ENCODE measurements at places on chromosomes 11 and 22.

DNA sequence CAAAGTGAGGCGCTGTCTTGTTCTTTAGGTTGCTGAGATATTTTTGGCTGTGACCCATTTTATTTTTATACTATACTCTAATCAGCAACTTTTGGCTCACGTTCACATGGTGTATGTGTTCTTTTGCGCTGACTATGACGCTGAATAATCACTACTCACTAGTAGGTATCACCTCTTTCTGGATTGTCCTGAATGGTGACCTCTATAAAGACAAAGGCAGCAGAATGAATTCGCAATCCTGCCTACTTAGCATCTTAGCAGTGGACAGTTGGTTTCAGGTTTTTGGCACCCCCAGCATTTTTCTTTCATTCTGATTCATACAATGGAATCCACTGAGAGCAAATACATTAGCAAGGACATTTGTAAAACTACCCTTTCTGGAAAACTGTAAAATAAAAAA lies 351.3 kb downstream of the JRKL start:
- DNase-seq, result no peak

DNA sequence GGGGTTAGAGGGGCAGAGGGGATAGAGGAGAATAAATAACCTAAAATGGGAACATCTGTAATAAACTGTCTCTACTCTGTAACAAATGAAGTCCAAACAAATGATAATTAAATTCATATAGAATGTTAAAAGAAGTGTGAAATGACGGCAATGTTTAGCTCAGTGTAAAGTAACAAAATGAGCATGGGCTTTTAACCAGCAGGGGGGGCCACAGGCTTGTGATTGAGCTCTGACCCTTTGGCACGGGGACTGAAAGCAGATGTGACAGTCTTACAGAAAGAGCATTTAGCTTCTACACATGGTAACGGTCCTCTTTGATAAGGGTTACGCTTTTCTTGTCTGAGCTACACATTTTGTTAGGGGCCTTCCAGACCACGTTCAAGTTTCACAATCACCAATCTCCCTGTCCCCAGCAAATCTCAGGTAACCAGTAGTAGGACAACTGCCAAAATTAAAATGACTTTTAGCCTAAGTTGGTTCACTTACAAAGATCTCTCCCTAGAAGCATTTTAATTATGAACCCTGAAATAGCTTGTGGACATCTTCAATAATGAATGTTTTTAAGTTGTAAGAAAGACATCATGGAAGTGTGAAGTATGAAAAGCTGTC lies 262.5 kb downstream of the DCDC1 start:
- peak; percentile 63 for DNase-seq

- DNase-seq, result no peak
These were observed 28.0 kb upstream of the OR56B4 start for GRCh38 chr11:6079463-6079862.

DNA sequence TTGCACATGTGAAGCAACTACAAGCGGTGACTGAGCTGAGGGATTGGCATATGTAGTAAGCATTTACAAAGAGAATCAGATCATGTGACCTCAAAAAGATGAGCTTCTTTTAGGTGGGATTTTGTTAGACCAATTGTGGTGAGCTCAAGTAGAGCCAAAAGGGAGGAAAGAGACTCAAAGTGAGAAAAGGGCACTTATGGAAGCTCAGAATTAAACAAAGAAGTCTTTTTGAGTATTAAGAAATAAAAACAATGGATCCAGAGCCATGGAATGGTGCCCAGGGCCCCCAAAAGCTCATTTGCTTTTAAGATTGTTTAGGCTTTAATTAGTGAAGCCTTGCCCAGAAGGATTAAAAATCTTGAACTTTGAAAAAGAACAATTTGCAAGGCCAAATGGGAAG lies 246.7 kb upstream of the MPPED2 start:
- DNase-seq, result no peak

- no peak for DNase-seq
These were observed 479.0 kb downstream of the BRD1 start for GRCh38 chr22:49348631-49349030.

DNA sequence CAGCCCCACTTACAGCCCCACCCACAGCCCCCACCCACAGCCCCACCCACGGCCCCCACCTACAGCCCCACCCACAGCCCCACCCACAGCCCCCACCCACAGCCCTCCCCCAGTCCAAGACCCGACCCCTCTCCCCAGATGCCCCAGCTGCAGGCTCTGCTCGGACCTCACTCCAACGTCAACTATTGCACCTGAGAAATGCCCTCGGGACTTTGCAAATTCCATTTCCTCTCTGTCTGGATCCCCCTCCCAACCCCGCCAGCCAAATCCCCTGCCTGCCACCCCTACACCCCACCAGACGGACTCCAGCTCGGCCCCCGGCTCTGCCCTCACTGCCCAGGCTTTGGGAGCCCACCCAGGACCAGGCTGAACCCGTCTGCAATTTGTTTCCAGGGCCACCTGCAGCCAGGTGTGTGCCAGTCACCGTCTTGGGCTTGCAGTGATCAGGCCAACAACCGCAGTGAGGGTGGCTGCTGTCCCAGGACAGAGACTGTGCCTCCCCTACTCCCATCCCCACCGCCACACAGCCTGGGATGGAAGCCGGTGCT lies 662.8 kb downstream of the BRD1 start:
- no peak for DNase-seq

- no peak for DNase-seq
These were observed 134.0 kb downstream of the HIPK3 start for GRCh38 chr11:33390944-33391892.

DNA sequence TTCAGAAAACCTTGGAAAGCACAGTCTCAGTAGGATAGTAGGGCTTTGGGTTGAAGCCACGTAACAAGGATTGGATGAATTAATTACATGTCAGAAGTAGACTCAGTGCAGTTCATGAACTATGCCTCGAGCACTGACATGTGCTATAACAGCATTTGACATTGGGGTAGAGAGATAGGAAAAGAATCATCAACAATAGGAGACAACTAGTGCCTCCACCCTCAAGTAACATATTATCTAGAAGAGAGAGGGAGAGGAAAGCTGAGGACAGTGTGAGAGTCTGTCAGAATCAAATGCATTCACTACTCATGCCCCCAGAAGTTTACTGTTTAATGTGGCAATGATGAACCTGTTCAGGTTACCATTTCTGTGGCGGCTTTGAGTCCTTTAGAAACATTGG lies 26.4 kb downstream of the MMP13 start:
- DNase-seq, result no peak

DNA sequence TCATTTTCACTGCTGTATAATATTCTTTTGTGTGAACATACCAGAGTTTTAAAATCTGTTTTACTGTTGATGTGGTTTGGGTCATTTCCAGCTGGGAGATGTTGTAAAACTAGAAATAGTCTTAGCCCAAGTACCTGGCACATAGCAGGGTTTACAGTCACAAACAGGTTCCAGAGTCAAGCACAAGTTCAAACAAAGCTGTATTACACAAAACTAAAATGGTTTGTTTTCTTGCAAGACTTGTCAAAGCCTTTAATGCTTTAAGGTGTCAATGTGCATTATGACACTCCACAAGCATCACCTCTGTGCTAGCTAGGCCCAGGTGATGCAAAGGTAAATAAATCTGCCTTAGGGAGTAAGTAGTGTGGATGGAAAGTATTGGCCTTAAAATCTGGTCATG lies 379.1 kb downstream of the MN1 start:
- no peak for DNase-seq

DNA sequence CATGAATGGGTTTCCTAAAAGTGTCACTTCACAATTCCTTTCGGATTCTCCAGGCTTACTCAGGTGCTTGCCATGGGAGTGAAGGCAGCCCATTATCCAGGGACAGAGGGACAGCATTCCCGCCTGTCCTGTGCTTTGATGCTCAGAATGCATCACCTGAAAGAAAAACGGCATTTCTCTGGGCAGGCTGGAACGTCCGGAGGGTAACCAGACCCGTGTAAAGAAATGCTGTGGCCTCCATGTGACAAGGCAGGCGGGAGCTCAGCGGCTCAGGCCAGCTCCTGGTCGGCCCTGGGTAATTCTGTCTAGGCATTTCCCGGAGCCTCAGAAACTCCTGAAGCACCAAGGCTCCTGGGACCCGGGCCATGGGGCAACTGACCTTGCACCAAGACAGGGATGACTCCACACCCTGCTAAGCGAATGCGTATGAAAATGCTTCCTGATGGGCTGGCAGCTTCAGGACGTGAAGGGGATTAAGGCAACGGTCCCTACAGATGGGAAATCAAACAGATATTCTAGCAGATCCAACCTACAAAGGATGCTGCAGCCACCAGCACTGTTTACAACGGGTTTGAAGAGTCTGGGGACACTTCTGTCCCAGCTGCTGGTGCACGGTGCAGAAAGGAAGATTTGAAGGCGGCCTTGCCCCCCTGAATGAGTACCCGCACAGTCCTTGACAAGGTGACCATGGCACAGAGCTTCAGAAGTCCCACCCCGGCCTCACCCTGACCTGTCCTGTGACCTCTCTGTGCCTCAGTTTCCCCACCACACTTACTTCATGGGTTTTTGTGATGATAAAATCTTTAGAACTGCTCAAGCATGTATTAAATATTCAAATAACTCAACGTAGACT lies 13.6 kb upstream of the FGF3 start:
- DNase-seq, result no peak

GRCh38 chr22:50219800-50220602 lies 19.2 kb downstream of the SELENOO start:
- DNase-seq, result no peak

DNA sequence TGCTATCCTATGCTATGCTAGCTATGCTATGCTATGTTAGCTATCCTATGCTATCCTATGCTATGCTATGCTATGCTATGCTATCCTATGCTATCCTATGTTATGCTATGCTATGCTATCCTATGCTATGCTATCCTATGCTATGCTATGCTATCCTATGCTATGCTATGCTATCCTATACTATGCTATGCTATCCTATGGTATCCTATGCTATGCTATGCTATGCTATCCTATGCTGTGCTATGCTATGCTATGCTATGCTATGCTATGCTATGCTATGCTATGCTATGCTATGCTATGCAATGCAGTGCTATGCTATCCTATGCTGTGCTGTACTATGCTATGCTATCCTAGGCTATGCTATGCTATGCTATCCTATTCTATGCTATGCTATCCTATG lies 8.6 kb upstream of the MS4A1 start:
- no peak for DNase-seq

DNA sequence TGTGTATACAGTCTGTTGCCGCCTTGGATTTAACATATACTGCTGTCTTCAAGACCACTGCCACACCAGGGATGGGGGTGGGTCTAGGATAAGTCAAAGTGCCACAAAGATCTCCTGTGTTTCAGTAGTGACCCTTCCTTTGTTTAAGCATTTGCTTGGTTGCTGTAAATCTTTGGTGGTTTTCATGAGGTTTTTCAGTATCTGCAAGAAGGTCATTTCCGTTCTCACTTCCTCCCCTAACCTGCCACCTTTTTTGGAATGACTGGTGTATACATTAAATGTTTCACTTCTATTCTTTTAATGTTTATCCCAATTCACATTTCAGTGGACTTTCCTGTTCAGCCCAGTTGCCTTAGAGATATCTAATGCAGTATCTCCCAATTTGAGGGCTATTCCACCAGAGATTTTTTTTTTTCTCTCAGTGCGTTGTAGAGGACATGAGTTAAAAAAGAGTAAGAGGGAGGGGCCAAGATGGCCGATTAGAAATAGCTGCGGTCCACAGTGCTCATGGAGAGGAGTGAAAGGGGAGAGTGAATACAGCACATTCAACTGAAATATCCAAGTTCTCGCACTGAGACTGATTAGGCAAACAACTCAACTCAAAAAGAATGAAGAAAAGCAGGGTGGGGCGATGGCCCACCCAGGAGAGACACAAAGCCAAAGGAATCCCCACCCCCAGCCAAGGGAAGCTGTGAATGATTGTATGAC lies 43.2 kb downstream of the USP47 start:
- DNase-seq, result no peak

GRCh38 chr22:46504584-46504983 lies 32.8 kb downstream of the CELSR1 start:
- no peak for DNase-seq

DNA sequence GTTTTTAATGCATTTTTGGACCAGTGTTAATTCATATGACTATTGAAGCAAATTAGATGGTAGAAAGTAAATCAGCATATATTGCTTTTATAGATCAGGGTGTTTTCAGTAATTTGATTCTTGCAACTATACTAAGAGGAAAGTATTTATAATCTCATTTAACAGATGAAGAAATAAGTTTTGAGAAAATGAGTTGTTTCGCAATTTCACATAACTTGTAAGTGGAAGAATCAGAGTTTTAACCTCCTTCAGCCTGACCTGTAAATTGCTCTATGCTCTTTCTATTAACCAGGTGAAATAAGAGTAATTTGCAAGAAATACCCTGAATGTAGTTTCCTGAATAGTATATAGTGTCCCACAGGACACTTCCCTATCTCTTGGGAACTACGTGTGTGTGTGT lies 1106.8 kb upstream of the RAG2 start:
- DNase-seq, result no peak

GRCh38 chr22:50490531-50491308 lies 4.1 kb downstream of the MIOX start:
- DNase-seq, result no peak

- DNase-seq, result no peak
These were observed 27.5 kb upstream of the CRYBB3 start for GRCh38 chr22:25172153-25172552.

- DNase-seq, result no peak
These were observed 81.9 kb upstream of the CRTAM start for GRCh38 chr11:122756417-122756816.

DNA sequence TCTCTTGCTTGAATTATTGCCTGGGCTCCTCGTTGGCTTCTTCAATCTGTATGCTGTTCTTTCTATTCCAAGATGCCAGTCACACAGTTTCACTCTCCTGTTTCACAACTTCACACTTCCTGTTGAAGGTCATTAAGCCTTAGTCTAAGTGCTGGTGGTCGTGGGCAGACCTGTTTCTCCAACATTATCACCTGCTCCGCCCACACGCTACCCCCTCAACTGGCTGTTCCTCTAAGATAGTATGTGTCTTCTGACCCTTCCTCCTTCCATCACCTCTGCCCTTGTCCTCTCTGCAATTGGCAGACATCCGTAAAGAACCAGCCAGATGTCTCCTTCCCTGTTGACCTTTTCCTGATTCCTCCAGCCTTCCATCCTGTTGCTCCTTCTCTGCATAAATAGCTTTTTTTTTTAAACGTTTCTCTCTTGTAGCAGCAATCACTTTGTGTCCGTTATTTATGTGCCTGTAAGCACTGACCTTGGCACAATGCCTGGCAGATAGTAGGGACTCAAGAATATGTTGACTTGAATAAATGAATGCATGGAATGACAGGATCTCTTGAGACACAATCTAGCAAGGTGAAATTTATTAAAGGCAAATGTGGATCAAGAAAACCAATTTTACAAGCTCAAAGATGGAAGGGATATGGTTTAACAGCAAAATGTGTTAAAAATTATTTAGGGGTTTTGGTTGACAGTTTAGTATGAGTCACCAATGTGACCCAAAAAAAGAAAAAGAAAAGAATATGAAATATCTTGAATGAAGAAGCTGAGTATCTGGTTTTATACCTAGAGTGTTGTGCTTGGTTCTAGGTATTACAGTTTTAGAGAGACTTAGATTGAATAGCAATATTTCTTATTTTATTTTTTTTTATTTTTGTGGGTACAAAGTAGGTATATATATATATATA lies 12.6 kb downstream of the DIXDC1 start:
- no peak for DNase-seq

All from RKO (cell line).